Testis (tissue), 5 donors: ENCODE measurements at places on chromosomes 6 and 20.
A peak's percentile ranks its signal among the peaks of the same experiment; 100 is the strongest.

- H3K4me3 ChIP-seq, result no peak overlapping the region
- no peaks in the 10 kb centered on the region for H3K36me3 ChIP-seq
- H3K4me1 ChIP-seq, result no peaks in the 10 kb centered on the region
- H3K27ac ChIP-seq, result no peak overlapping the region
- no peaks in the 10 kb centered on the region for H3K27me3 ChIP-seq
Observed at GRCh38 chr6:128271011-128271410, 249.4 kb downstream of the PTPRK start.

DNA sequence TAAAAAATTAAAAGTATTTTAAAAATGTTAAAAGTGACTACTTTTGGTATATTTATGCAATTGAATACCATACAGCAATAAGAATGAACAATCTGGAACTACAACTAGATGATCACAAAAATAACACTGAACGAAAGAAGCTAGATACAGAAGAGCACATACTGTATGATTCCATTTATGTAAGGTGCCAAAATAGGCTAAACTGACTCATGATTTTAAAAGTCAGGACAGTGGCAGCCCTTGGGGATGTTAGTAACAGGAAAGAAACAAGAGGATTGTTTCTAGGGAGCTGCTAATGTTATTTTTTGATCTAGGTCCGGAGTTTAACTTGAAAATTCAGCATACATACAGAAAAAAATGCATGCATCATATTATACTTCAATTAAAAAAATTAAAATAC lies 42.3 kb downstream of the KIF13A start:
- H3K36me3 ChIP-seq, result no peaks in the 10 kb centered on the region
- DNase-seq, result no peak
- H3K27me3 ChIP-seq, result no peaks in the 10 kb centered on the region
- no peak overlapping the region for H3K27ac ChIP-seq
- no peaks in the 10 kb centered on the region for H3K4me1 ChIP-seq

- DNase-seq, result peak; percentile 4
- H3K36me3 ChIP-seq, result no peaks in the 10 kb centered on the region
- no peaks in the 10 kb centered on the region for H3K4me1 ChIP-seq
- no peak overlapping the region for H3K4me3 ChIP-seq
- no peaks in the 10 kb centered on the region for H3K27me3 ChIP-seq
Observed at GRCh38 chr6:166650824-166651807, 24.1 kb upstream of the RPS6KA2 start.

- DNase-seq, result no peak
- no peak overlapping the region for H3K4me3 ChIP-seq
- no peaks in the 10 kb centered on the region for H3K4me1 ChIP-seq
- H3K36me3 ChIP-seq, result no peaks in the 10 kb centered on the region
- H3K27ac ChIP-seq, result no peak overlapping the region
Observed at GRCh38 chr6:40735521-40735920, 148.4 kb upstream of the LRFN2 start.

GRCh38 chr20:62525014-62525413 lies 49.2 kb upstream of the GATA5 start:
- H3K4me1 ChIP-seq, result peaks cover 20% of the 10 kb centered on the region
- no peak overlapping the region for H3K4me3 ChIP-seq
- DNase-seq, result no peak

- no peak overlapping the region for H3K27ac ChIP-seq
- H3K4me3 ChIP-seq, result no peak overlapping the region
- H3K27me3 ChIP-seq, result no peaks in the 10 kb centered on the region
- no peaks in the 10 kb centered on the region for H3K36me3 ChIP-seq
Observed at GRCh38 chr20:38987777-38988176, 25.6 kb downstream of the DHX35 start.

- no peaks in the 10 kb centered on the region for H3K4me1 ChIP-seq
- DNase-seq, result no peak
- no peak overlapping the region for H3K4me3 ChIP-seq
Observed at GRCh38 chr6:9783567-9783966, 631.3 kb downstream of the TFAP2A start.

GRCh38 chr6:156645097-156645496 lies 132.1 kb upstream of the ARID1B start:
- H3K4me3 ChIP-seq, result no peak overlapping the region
- H3K36me3 ChIP-seq, result no peaks in the 10 kb centered on the region
- H3K4me1 ChIP-seq, result no peaks in the 10 kb centered on the region
- no peak for DNase-seq
- H3K27ac ChIP-seq, result no peak overlapping the region
- no peaks in the 10 kb centered on the region for H3K27me3 ChIP-seq

DNA sequence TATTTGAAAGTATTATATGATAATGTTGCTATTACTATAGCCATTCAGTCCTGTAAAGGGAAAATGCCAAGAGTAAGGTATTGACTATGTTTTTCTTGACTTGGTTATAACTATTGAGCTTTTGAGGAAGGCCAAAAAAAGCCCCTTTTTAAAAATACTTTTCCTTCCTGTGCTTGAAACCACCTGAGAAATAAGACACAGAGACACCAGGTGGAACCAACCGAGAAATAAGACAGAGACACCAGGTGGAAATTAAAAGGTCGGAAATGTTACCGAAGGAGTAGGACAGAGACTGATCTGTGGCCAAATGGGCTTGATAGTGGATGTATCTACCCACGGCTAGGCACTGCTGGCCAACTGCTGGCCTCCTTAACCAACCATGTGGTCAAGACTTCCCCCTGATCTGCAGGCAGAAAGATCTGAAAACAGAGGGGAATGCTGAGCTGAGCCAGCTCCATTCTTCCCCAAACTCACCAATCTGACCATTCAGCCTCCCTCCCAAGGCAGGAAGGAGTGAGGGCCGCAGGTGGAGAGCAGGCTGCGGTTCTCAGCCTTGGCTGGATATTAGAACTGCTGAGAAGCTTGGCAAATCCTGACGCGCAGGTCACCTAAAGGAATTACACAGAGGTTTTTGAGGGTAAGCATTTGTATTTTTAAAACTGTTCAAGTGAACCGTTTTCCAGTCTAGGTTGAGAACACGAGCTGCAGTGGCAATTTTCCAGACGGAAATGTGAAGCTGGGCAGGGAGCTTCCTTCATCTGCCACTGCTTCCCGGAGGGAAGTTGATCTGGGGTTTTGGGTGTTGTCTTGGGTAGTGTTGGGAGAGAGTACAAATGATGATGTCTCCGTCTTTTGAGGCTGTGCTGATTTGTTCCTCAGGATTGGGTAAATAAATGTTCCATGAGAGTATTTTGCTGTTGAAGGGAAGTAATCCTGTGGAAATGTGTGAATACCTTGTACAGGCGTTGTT lies 121.7 kb upstream of the EXOC2 start:
- no peaks in the 10 kb centered on the region for H3K27me3 ChIP-seq
- H3K4me1 ChIP-seq, result no peaks in the 10 kb centered on the region
- no peaks in the 10 kb centered on the region for H3K36me3 ChIP-seq
- no peak overlapping the region for H3K4me3 ChIP-seq
- no peak for DNase-seq

DNA sequence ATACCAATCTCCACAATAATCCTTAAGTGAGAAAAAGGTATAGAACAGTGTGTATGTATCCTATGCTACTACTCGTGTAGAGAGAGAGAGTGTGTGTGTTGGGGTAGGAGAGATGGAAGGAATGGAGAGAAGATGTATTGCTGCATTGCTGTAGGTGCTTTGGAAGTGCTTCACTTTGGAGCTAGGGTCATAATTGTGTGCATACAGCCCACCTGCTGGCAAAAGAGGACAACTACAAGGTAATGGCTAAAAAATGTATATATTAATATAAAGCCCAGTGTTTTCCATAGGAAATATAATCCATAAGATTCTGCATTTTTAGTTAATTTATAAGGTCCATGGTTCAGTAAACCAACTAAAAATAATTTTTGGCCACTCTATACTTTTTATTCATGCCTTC lies 36.1 kb downstream of the SERAC1 start:
- H3K4me1 ChIP-seq, result no peaks in the 10 kb centered on the region
- no peak for DNase-seq
- no peak overlapping the region for H3K4me3 ChIP-seq

- DNase-seq, result peak; percentile 73
- H3K4me3 ChIP-seq, result no peak overlapping the region
- H3K27me3 ChIP-seq, result no peaks in the 10 kb centered on the region
- peaks cover 41% of the 10 kb centered on the region for H3K4me1 ChIP-seq
- peak overlapping the region; percentile 59 for H3K27ac ChIP-seq
Observed at GRCh38 chr6:42030585-42031506, 19.5 kb upstream of the TAF8 start.

DNA sequence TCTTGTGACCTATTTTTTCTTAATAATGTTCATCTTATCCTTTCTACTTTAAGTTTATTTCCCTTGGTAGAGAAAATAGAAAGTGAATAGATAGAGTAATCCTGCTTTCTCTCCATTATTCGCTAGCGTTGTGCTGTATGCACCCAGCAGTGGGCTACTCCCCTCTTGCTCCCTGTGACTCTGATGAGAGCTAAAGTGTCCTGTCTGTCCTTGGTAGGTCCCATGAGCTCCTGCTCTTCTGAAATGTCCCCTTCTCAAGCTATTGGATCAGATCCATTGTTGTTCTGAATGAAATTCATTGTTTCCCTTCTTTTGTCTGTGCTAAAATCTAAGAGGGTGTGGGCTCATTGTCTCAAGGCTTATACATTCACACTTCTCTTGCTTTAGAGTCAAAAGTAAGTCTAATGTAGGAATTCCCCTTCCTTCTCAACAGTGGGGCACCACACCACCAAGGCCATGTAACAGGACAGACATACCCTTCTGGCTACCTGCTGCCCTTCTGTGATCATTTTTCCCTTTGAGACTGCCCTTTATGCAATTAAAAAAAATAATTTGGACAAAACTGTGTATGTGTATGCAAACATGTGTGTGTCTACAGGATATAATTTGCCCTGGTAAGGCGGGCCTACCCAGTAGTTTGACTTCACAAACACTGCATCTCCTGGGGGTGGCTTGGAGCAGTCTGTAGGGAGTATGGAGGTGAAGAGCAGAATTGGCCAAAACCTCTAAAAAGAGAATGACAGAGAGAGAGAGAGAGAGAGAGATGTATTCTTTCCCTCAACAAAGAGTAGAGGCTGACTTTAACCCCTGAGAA lies 167.0 kb upstream of the MYLIP start:
- H3K27ac ChIP-seq, result no peak overlapping the region
- H3K4me1 ChIP-seq, result no peaks in the 10 kb centered on the region
- H3K4me3 ChIP-seq, result no peak overlapping the region
- no peaks in the 10 kb centered on the region for H3K36me3 ChIP-seq
- H3K27me3 ChIP-seq, result no peaks in the 10 kb centered on the region
- no peak for DNase-seq

GRCh38 chr6:114939630-114940029 lies 596.8 kb upstream of the HS3ST5 start:
- no peaks in the 10 kb centered on the region for H3K36me3 ChIP-seq
- no peak overlapping the region for H3K4me3 ChIP-seq
- H3K27ac ChIP-seq, result no peak overlapping the region
- no peaks in the 10 kb centered on the region for H3K27me3 ChIP-seq
- no peaks in the 10 kb centered on the region for H3K4me1 ChIP-seq

DNA sequence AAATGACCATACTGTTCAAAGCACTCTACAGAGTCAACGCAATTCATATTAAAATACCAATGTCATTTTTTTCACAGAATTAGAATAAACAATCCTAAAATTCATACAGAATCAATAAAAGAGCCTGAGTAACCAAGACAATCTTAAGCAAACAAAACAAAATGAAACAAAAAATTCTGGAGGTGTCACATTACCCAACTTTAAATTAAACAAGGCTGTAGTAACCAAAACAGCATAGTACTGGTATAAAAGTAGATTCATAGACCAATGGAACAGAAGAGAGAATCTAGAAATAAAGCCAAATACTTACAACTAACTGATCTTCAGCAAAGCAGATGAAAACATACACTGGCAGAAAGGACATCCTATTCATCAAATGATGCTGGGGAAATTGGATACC lies 346.9 kb upstream of the JAG1 start:
- no peak overlapping the region for H3K27ac ChIP-seq
- H3K4me1 ChIP-seq, result no peaks in the 10 kb centered on the region
- no peaks in the 10 kb centered on the region for H3K36me3 ChIP-seq
- no peaks in the 10 kb centered on the region for H3K27me3 ChIP-seq
- no peak for DNase-seq
- no peak overlapping the region for H3K4me3 ChIP-seq

DNA sequence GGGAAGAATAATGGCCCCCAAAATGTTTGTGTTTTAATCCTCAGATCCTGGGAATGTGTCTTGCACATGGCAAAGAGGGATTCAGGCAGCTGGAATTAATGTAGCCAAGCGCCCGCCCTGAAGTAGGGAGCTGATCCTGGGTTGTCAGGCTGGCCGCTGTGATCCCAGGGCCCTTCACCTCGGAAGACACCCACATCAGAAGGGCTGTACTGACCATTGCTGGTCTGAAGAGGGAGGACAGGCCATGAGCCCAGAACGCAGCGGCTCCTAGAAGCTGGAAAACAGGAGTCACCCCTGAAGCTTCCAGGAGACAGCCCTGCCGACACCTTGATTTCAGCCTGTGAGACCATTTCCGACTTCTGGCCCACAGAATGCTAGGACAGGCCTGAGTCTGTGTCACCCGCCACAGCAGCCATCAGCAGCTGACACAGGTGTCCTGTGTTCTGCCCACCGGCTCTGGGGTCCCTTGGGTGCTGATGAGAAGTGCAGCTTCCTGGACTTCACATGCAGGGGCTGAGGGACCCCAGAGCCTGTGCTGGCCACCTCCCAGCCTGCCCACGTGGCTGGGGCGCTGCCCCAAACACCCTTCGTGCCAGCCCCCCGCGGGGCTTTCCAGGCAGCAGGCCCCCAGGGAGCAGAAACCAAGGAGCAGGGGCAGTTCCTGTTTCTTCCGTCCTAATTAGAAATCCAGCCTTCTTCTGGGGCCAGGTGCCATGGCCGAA lies 86.3 kb downstream of the ERMARD start:
- no peaks in the 10 kb centered on the region for H3K4me1 ChIP-seq
- no peaks in the 10 kb centered on the region for H3K36me3 ChIP-seq
- peak; percentile 10 for DNase-seq
- H3K27ac ChIP-seq, result no peak overlapping the region
- no peak overlapping the region for H3K4me3 ChIP-seq
- H3K27me3 ChIP-seq, result no peaks in the 10 kb centered on the region

GRCh38 chr6:47714802-47715201 lies 16.4 kb downstream of the ADGRF4 start:
- H3K27ac ChIP-seq, result no peak overlapping the region
- H3K36me3 ChIP-seq, result no peaks in the 10 kb centered on the region
- H3K4me1 ChIP-seq, result no peaks in the 10 kb centered on the region
- no peak for DNase-seq
- H3K27me3 ChIP-seq, result no peaks in the 10 kb centered on the region
- no peak overlapping the region for H3K4me3 ChIP-seq

- no peak overlapping the region for H3K27ac ChIP-seq
- H3K4me3 ChIP-seq, result no peak overlapping the region
- DNase-seq, result no peak
- H3K36me3 ChIP-seq, result no peaks in the 10 kb centered on the region
- H3K4me1 ChIP-seq, result no peaks in the 10 kb centered on the region
Observed at GRCh38 chr6:126716032-126716431, 376.1 kb downstream of the CENPW start.

GRCh38 chr6:39453241-39453640 lies 130.7 kb upstream of the KCNK16 start:
- no peaks in the 10 kb centered on the region for H3K27me3 ChIP-seq
- H3K4me1 ChIP-seq, result no peaks in the 10 kb centered on the region
- no peak overlapping the region for H3K27ac ChIP-seq
- H3K36me3 ChIP-seq, result no peaks in the 10 kb centered on the region
